ENCODE measurements at places on chromosomes 6 and 20.

GRCh38 chr20:34295284-34295683 lies 7.9 kb downstream of the AHCY start:
- no peak for DNase-seq

GRCh38 chr6:14873101-14873500 lies 372.8 kb upstream of the JARID2 start:
- DNase-seq, result no peak

DNA sequence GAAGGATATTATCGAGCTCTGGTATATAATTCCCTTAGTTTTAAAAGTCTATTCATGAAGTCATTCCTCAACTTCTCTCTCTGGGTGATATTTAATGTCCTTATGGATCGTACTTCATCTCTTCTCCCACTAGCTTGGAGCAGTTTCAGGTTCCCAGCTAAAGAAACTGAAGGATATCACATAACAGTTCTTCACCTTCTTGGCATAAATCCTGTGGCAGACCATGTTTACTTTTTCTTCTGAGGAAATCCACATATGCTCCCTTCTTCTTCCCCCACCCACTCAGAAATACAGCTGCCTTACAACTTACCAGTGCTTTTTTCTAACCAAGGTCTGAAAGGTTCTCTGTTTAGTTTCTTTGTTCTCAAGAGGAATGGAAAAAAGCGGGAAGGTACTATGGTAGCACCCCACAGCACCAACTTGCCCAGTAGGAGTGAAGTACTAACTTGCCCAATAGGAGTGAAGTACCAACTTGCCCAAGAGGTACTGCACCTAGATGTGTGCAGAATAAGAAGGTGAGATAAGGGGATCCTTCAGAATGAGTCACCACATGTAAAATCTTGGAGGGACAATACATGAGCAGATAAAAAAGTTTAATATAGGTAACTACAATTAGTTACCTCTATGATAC lies 53.1 kb downstream of the TSPYL4 start:
- no peak for DNase-seq

- no peak for DNase-seq
These were observed 1283.3 kb upstream of the GJE1 start for GRCh38 chr6:140849456-140849855.

GRCh38 chr20:64119681-64120341 lies 12.4 kb upstream of the NPBWR2 start:
- DNase-seq, result no peak

DNA sequence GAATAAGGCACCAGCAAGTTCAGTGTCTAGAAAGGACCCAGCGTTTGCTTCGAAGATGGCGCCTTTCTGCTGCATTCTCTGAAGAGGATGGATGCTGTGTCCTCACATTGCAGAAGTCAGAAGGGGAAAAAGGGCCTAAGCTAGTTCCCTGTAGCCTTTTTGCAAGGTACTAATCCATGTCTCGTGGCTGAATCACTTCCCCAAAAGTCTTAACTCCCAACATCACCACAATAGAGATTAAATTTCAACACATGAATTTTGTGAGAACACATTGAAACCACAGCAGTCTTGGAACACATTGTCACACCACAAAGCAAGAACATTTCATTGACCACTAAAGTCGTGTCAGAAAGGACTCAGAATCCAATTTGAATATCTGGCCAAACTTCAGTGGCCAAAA lies 42.1 kb downstream of the KLHL31 start:
- no peak for DNase-seq
